ENCODE measurements at places on chromosomes 12 and 14.

GRCh38 chr14:62126879-62127478 lies 364.8 kb downstream of the SNAPC1 start:
- peak; percentile 39 for DNase-seq

- no peak for DNase-seq
Measured at GRCh38 chr14:27002179-27002578, 404.3 kb upstream of the NOVA1 start.

DNA sequence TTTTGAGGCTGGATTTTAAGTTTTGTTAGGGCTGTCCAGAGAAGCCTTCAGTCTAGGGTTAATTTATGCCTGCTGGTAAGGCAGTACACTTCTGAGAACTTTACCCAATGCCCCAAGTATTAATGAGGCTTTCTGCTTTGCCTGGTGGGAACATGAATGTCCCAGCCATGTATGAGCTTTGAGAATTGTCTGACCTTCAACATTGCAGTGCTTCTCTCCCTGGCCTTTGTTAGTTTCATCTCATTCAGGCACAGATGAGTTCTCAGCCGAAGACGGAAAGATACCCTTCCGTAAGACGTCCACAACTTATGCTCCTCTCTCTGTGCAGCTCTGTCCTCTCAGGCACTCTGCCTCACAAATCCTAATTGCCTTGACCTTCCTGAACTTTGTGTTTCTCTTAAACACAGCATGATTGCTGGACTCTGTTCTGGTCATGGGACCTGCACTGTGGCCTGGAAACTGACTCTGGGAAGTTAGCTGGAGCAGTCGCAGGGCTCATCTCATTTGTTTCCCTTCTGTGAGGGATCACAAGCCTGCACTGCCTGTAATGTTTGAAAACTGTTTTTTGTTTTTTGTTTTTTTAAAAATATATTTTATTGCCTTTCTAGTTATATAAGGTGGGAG lies 15.7 kb downstream of the CHPT1 start:
- peak; percentile 22 for DNase-seq

- DNase-seq, result no peak
Measured at GRCh38 chr12:131732996-131733615, 22.2 kb downstream of the SFSWAP start.

GRCh38 chr12:106309671-106310505 lies 7.4 kb downstream of the TCP11L2 start:
- DNase-seq, result no peak

Measured in stromal cell of bone marrow (primary cell).